ENCODE measurements at places on chromosomes 7 and 10. TPM values are rescaled to one million over a fixed set of nuclear protein-coding genes. Genes with fewer than 3 reads are reported as not detected.

Gene MYPN
- 0.14 TPM for total RNA-seq

Gene LRRC27
- total RNA-seq, result 9.3 TPM

Gene TRIM74
- total RNA-seq, result not detected

Gene AKR1D1
- total RNA-seq, result not detected

Gene THSD7A
- total RNA-seq, result 30.5 TPM

Gene CPXM2
- 9.2 TPM for total RNA-seq

Gene ZNF37A
- total RNA-seq, result 7.5 TPM

Gene WAPL
- total RNA-seq, result 53.0 TPM

Gene CDK1
- total RNA-seq, result 44.6 TPM

Gene DMBT1
- total RNA-seq, result not detected

Gene ZNF239
- total RNA-seq, result 1.1 TPM

Gene KCNIP2
- 0.25 TPM for total RNA-seq

Gene OGDHL
- 0.26 TPM for total RNA-seq

Gene TMEM140
- total RNA-seq, result 13.4 TPM

Gene INPP5A
- total RNA-seq, result 23.9 TPM

Gene VWA2
- total RNA-seq, result not detected

Gene IL6
- total RNA-seq, result 16.3 TPM

Gene AFAP1L2
- 7.3 TPM for total RNA-seq

Gene ACTL6B
- not detected for total RNA-seq

Gene PDE6C
- not detected for total RNA-seq

Gene CROT
- 7.2 TPM for total RNA-seq

Gene ACSM6
- not detected for total RNA-seq

Gene BTBD16
- not detected for total RNA-seq

Gene ERV3-1
- 11.3 TPM for total RNA-seq

Gene PDK4
- 13.2 TPM for total RNA-seq
